ENCODE measurements at places on chromosomes 2 and 18.

DNA sequence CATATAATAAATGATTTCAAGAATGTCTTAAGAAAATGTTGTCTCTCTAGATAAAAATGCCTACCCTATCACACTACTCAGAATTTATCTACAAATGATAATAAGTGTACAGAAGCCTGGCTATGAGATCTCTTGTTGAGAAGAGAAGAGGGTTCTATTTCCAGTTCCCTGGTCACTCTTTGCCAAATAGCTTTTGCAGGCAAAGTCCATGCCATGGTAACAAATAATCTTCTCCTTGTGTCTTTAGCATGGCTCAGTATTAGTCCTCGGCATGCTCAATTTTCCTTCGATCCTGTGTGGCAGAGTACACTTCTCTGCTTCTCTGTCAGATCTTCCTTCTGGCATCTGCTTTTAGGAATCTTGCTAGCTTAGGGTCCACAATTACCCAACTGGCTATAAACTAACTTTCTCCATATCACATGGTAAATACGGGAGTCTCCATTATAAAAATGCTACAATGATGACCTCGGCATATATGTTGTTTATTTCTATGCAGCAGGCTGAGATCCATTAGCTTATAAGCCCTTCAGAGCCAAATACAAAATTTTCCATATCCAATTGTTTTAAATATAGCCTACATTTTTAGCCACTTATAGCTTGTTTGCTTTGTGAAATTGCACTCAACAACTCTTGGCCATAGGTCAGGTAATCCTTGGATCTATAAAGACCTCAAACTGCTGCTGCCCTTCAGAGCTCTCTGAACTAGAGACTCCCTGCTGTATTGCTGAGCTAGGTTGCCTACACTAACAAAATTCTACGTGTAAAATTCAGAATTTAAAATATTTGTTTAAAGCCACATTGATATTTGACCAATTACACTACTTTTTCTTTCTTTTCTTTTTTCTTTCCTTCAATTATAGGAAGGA lies 157.5 kb downstream of the FSIP2 start:
- H3K4me3 ChIP-seq: no peak overlapping the region
- no peak overlapping the region for H3K27ac ChIP-seq
- no peak for DNase-seq
- no peaks in the 10 kb centered on the region for H3K4me1 ChIP-seq
- no peaks in the 10 kb centered on the region for H3K27me3 ChIP-seq
- H3K36me3 ChIP-seq: no peaks in the 10 kb centered on the region

DNA sequence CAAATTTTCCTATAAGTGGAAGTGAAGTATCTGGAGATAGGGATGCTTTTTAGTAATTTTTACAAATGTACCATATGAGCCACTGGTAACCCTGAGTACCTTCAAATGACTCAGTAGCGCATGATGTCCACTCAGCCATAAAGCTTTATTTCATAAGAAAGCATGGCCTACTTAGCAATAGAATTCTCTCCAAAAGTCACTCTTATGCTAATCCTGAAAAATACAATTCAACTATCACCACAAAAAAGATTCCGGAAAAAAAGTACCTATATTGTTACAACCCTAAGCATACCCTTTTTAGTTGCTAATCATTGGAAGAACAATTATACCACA lies 732.2 kb downstream of the SOCS6 start:
- no peaks in the 10 kb centered on the region for H3K36me3 ChIP-seq
- no peak overlapping the region for H3K27ac ChIP-seq
- H3K4me1 ChIP-seq: no peaks in the 10 kb centered on the region
- DNase-seq: no peak
- no peaks in the 10 kb centered on the region for H3K27me3 ChIP-seq
- no peak overlapping the region for H3K4me3 ChIP-seq

GRCh38 chr2:84338069-84338468 lies 121.0 kb downstream of the SUCLG1 start:
- DNase-seq: no peak
- H3K36me3 ChIP-seq: no peaks in the 10 kb centered on the region
- H3K27me3 ChIP-seq: no peaks in the 10 kb centered on the region
- H3K27ac ChIP-seq: no peak overlapping the region
- H3K4me3 ChIP-seq: no peak overlapping the region

GRCh38 chr2:206001912-206002311 lies 84.1 kb downstream of the INO80D start:
- H3K27ac ChIP-seq: no peak overlapping the region
- H3K4me3 ChIP-seq: no peak overlapping the region
- H3K27me3 ChIP-seq: no peaks in the 10 kb centered on the region

GRCh38 chr2:237048595-237048994 lies 37.1 kb upstream of the COPS8 start:
- no peaks in the 10 kb centered on the region for H3K27me3 ChIP-seq
- H3K36me3 ChIP-seq: no peaks in the 10 kb centered on the region
- no peak overlapping the region for H3K27ac ChIP-seq
- DNase-seq: no peak
- no peaks in the 10 kb centered on the region for H3K4me1 ChIP-seq

DNA sequence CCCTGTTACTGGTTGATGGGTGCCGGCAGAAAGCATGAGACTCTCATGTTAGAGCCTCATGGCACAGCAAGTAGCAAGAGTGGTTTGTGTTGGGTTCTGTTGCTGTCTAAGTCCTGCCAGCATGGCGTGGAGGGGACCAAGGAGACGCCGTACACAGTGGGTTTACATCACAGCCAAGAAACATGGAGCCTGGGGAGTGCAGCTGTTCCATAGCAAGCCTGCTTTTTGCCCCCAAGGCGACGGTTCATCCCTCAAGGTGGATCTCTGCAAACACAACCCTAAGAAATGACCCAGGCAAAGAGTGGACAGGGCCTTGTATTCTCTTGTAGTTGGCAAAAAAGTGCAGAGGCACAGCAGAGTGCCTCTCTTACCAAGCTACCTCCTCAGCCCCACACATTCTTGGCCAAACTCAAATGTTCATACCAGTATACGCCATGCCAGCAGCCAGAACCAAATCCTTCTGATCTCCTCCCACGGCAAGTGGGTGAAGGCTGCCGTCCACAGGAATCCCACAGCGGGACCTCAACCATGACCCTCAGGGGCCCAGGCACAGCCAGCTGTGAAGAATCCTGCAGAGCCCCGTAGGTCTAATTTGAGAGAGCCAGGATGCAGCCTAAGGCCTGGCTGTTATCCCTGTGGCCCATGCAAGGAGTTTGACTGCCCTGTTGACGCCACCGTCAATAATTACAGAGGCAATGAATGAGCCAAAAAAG lies 19.0 kb downstream of the SNED1 start:
- peak; percentile 36 for DNase-seq
- H3K4me1 ChIP-seq: no peaks in the 10 kb centered on the region
- peaks cover 4% of the 10 kb centered on the region for H3K36me3 ChIP-seq
- H3K27ac ChIP-seq: no peak overlapping the region
- no peak overlapping the region for H3K4me3 ChIP-seq

GRCh38 chr2:218734190-218734975 lies 23.7 kb downstream of the TTLL4 start:
- H3K36me3 ChIP-seq: peaks cover 20% of the 10 kb centered on the region
- no peak overlapping the region for H3K27ac ChIP-seq
- H3K4me3 ChIP-seq: no peak overlapping the region

DNA sequence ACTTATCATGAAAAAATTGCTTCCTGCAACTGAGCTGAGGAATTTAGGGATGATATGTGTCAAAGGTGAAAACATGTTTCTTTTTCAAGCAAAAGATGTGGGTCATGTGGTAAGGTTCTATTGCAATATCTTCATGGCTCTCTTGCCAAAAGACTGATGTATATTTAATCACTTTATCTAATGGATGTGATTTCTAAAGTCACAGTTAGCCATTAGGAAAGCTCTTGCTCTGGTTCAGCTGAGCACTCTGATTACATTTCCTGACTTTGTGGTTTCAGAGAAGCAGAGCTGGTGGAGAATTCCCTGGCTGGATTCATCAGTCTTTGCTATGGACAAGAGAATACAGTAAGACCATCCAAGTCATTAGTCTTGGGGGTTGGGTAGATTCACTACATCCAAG lies 24.4 kb downstream of the SCN9A start:
- H3K4me1 ChIP-seq: no peaks in the 10 kb centered on the region
- no peak overlapping the region for H3K27ac ChIP-seq
- no peaks in the 10 kb centered on the region for H3K27me3 ChIP-seq
- H3K4me3 ChIP-seq: no peak overlapping the region
- no peak for DNase-seq
- no peaks in the 10 kb centered on the region for H3K36me3 ChIP-seq

DNA sequence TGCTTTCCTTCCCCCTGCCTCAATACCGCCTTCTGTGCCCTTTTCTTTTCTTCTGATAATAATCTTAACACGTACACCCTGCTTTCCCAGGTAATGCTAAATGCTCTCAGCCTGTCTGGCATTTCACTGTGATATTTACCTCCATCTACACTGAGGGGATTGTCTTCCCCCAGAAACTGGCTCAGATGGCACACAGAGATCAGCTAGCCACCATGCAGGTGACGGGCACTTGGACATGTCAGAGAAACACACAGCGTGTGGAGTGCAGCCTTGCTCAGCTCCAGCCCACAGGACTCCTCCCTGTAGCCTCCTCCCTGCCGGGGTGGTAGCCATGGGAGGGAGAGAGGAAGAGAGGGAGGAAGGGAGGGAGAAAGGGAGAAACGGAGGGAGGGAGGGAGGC lies 131.2 kb downstream of the EIPR1 start:
- H3K27ac ChIP-seq: no peak overlapping the region
- H3K36me3 ChIP-seq: no peaks in the 10 kb centered on the region
- no peak for DNase-seq
- H3K27me3 ChIP-seq: no peaks in the 10 kb centered on the region
- no peak overlapping the region for H3K4me3 ChIP-seq
- H3K4me1 ChIP-seq: no peaks in the 10 kb centered on the region

- no peak for DNase-seq
- no peak overlapping the region for H3K4me3 ChIP-seq
- H3K36me3 ChIP-seq: no peaks in the 10 kb centered on the region
Observed at GRCh38 chr2:74447230-74447999, 5.7 kb upstream of the RTKN start.

DNA sequence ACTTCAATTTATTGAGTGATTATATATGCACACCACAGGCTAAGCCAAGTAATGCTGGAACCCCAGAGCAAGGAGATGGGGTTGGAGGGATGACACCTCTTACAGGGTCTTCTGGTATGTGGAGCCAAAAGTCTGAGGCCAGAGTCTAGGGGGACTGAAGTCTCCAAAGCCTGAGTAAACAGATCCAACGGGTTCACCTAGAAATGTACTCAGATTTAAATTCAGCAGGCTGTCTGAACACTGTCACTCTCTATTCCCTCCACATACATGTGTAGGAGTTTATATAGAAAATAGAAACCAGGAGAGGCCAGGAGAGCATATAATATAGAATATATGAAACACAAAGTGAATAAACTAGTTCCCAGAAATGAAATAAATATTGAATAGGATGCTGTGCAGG lies 76.1 kb downstream of the PPP1R1C start:
- no peaks in the 10 kb centered on the region for H3K36me3 ChIP-seq
- H3K27ac ChIP-seq: no peak overlapping the region
- no peaks in the 10 kb centered on the region for H3K27me3 ChIP-seq
- H3K4me1 ChIP-seq: peaks cover 13% of the 10 kb centered on the region
- no peak overlapping the region for H3K4me3 ChIP-seq

GRCh38 chr18:48953104-48953706 lies 2.4 kb upstream of the SMAD7 start:
- no peaks in the 10 kb centered on the region for H3K36me3 ChIP-seq
- H3K4me1 ChIP-seq: no peaks in the 10 kb centered on the region
- H3K4me3 ChIP-seq: peak overlapping the region; percentile 49
- no peak for DNase-seq
- no peaks in the 10 kb centered on the region for H3K27me3 ChIP-seq
- H3K27ac ChIP-seq: peak overlapping the region; percentile 98

DNA sequence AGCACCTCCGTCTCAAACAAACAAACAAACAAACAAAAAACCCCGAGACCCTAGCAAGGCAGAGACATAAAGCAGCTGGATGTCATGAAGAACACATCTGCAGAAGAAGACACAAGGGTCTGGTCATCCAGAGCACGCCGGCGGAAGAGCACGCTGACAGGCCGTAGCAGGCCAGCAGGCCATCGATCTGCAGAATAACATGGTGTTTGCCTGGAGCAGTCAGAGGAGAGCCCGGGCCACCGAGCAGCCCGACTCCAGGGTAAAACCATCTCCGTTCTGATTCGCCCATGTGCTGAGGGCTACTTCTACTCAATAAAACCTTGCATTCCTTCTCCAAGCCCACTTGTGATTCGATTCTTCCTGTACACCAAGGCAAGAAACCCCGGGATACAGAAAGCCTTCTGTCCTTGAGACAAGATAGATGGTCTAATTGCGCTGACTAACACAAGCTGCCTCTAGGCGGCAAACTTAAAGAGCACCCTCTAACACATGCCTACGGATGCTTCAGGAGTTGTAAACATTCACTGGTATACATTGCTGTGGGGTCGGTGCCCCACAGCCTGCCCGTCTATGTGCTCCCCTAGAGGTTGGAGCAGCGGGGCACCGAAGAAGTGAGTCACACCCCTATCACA lies 549.8 kb upstream of the NRXN1 start:
- H3K4me3 ChIP-seq: no peak overlapping the region
- H3K36me3 ChIP-seq: no peaks in the 10 kb centered on the region
- no peak for DNase-seq
- no peak overlapping the region for H3K27ac ChIP-seq

DNA sequence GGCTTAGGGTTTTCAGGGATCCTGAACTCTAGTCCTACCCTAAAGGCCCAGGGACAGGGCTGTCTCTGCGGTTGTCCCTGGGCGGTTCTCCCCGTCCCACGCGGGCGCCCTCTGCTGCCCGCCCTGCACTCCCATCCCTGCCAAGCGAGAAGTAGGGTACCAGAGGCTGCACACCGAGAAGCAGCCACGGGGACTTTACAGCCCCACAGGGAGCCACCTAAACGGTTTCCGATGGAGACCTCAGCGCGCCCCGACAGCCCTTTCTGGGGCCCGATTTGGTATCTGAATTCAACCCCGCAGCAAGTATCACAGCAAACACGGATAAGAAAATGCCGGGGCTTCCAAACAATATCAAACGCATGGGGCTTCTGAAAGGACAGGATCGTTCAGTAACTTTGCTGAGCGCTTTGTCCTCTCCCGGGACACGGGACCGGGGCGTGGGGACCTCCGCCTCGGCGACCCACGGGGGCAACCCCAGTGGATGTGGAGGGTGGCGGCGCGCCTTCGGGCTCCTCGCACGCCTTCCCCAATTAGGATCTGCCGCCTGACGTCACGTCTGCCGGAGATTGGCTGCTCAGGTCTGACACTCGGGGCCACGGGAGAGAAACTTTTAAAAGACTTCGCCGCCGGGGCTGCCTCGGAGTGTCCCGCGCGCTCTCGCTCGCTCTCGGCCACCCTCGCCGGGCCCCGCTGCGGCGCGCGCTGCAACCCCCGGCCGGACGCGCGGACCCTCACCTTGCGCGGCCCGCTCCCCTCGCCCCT lies at the start of gene LTBP1:
LTBP1 (plus strand) TSS at position 640 of the 762 bp plus-strand sequence. CDS start 372 bp downstream, outside the sequence.
- peak within 1 kb of the TSS; percentile 91 for H3K4me3 ChIP-seq
- no peaks in the 10 kb centered on the region for H3K4me1 ChIP-seq
- H3K27me3 ChIP-seq: no peaks in the 10 kb centered on the region
- H3K36me3 ChIP-seq: no peaks in the 10 kb centered on the region
- peak; percentile 81 for DNase-seq

DNA sequence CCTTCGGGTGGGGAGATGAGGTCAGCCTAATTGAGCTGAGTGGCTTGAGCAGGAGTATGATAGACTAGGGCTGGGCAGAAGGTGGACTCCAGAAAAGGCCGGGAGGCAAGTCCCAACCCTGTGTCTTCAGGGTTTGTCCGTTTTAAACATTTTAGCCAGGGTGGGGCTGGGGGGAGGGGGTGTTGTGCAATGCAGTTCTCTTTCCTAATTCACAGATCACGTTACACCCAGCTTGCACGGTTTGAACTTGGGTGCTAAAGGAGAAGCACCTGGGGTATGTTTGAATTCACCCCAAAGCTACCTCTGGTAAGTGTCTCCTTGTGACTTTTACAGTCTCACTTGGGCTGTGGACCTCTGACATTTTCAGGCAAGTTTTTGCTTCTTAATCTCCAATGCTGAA lies 233.3 kb downstream of the AGAP1 start:
- H3K27me3 ChIP-seq: no peaks in the 10 kb centered on the region
- no peaks in the 10 kb centered on the region for H3K4me1 ChIP-seq
- no peak overlapping the region for H3K27ac ChIP-seq
- DNase-seq: peak; percentile 78
- H3K4me3 ChIP-seq: no peak overlapping the region

Measured in right atrium auricular region (tissue), 2 donors.